ENCODE measurements at places on chromosomes 6 and 20.
A peak's percentile ranks its signal among the peaks of the same experiment; 100 is the strongest.

- DNase-seq, result peak; percentile 70
Measured at GRCh38 chr6:82057846-82058554, 189.5 kb downstream of the IBTK start.

DNA sequence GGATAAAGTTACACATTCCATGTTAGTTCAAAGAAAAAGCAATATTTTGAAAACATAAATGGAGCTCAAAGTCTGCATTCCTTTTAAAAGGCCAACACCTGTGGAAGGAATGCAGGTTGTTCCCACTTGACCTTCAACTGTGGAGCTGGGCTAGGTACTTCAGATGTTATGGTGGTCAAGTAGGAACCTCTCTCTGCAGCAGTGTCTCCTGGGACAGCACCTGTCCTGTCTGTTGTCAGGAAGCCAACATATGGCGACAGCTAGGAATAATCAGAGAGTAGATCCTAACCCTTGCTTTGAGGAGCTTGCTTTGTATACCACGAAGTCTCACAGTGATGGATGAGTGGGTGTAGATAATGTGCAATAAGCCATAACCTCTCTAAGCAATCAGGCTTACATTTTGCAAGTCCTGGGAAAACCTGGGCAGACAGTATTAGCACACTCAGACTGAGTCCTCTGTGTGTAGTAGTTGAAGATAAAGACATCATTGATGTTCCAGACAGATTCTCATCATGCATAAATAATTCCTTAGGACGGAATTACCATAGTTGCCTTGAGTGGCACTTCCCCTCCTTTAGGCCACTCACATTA, 347.5 kb downstream of the PRL start:
- DNase-seq, result peak; percentile 72

- peak; percentile 86 for DNase-seq
Measured at GRCh38 chr6:107957308-107957908, 600 bp downstream of the SEC63 start.

DNA sequence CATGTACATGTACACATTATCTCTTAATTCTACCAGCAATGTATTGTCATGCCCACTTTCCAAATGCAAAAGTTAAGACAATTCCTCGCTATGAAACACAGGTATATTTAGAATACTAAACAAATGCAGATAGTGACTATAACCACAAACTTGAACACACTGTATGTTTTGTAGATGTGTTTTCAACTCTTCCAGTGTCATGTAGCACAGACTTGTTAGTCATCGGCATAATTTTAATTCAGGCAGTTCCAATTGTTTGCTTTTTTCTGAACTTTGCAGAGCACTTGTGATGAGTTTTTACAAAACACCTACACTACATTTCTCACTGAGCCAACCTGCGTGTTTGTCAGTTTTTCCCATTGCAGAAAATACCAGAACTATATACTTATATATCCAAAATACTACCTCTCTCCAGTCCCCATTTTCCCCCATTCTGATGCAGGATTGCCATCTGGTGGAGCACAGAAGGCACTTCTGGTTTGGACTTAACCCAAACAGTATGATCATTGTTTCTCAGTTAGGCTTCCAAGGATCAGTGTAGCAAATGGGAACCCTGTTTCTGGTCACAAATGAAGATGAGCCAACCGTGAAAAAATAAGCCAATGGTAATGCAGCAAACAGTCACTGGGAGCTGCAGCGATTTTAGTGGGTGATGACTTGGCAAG, 143.4 kb downstream of the ADGRB3 start:
- peak; percentile 84 for DNase-seq

DNA sequence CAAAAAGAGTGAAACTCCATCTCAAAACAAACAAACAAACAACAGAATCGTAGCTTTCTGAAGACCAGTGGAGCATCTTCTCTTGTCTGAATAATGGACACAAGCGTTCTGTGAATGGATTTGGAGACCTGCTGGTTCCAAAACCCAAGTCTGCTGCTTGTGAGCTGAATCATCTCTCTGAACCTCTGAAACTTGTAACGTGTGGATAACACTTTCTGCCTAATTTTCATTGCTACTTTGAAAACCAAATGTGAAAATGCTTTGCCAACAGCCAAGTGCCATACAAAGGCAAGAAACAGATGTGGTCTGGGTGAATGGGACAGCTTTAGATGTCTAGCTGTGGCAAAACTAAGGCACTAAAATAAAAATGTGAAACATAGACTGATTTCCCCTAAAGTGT, 44.3 kb downstream of the PHACTR1 start:
- no peak for DNase-seq

- peak; percentile 60 for DNase-seq
Measured at GRCh38 chr20:31815408-31816188, 3.6 kb upstream of the MYLK2 start.

GRCh38 chr6:44012078-44012493, 115.2 kb downstream of the MRPL14 start:
- no peak for DNase-seq
